Heart left ventricle (tissue), 16 donors: ENCODE measurements at places on chromosomes 5 and 9. TPM values are rescaled to one million over a fixed set of nuclear protein-coding genes. Genes with fewer than 3 reads are reported as not detected.

KIAA0825 gene
- 2.4 TPM for total RNA-seq

OTULINL gene
- total RNA-seq = 0.99 TPM

GRCh38 chr5:58156361-58156760, 303.5 kb downstream of the PLK2 start:
- DNase-seq = no peak

DNA sequence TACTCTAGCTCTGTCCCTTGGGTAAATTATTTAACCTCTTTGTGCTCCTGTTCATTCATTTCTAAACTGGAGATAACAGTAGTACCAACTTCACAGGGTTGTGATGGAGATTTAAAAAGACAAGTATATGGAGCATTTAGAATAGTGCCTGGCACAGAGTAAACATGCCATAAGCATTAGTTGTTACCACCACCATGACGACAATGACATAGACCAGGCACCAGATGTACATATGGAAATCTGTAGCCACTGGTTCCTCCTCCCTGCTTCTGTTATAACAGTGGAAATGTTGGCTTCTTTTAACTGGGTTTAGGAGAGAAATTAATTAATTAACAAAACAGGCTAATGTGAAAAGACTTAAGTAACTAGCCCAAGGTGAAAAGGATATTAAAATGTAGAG, 217.5 kb downstream of the DENND1A start:
- DNase-seq = no peak

DNA sequence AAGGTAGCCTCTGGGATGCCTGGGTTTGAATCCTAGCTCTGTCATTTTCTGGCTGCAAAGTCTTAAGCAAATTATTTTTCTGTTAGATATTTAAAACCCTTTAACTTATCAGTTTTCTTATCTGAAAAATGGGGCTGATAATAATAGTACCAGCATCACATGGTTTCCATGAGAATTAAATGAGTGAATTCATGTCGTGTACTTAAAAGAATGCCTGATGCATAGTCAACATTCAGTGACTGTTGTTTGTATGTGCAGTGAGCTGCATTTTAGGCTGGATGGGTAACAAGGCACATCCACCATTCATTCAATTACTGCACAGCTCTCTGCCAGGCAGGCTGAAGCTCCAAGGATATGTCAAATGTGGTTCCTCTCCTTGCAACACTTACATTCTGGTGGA, 122.0 kb downstream of the PPP2R2B start:
- DNase-seq = no peak

DNA sequence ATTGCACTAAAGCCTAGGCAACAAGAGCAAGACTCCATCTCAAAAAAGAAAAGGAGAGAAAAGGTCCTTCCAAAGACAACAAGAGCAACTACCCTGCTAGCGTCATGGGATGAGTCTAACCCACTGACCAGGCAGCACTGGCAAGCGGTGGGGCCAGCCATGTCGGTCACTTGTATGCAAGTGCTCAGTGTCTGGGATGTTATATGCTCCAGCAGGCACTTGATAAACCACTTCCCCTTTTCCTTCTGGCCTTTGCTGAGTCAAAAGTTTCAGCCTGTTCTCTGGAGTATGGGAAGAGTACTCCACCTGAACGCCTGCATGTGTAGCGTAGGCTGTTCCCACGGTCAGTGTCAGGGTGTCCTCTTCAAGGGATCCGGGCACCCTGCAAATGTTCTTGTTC, 9.2 kb upstream of the MXD3 start:
- no peak for DNase-seq
